Activated effector memory CD4-positive, alpha-beta T cell treated with Interleukin-2 at 50 U/mL for 16 hours (primary cell): ENCODE measurements at places on chromosomes 3 and 15.

DNA sequence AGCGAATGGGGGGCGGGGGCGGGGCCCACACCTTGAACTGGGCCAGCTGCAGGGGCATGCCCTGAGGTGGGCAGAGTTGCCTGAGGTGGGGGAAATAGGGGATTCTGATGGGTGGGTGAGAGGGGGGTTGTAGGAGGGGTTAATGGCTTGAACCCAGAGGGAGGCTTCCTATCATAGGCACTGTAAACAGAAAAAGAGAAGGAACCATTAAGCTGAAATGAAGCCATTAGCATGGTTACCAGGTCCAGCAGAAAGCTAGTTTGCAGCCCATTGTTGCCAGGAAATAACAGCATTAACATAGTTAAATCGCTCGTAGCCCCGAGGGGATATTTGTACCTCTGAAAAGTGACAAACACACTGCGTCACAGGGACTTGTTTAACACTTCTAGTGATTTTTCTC, 29.0 kb downstream of the ETV5 start:
- no peak for DNase-seq

GRCh38 chr15:101250873-101251829, 697 bp downstream of the CHSY1 start:
- DNase-seq: no peak

GRCh38 chr3:126417515-126417914, 22.8 kb downstream of the CFAP100 start:
- DNase-seq: no peak

DNA sequence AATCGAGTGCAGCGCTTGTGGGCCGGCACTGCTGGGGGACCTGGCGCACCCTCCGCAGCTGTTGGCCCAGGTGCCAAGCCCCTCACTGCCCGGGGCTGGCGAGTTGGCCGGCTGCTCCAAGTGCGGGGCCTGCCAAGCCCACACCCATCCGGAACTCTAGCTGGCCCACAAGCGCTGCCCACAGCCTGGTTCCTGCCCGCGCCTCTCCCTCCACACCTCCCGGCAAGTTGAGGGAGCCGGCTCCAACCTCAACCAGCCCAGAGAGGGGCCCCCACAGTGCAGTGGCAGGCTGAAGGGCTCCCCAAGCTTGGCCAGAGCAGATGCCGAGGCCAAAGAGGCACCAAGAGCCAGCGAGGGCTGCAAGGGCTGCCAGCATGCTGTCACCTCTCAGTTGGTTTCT, 73.4 kb downstream of the PLXNA1 start:
- DNase-seq: no peak

DNA sequence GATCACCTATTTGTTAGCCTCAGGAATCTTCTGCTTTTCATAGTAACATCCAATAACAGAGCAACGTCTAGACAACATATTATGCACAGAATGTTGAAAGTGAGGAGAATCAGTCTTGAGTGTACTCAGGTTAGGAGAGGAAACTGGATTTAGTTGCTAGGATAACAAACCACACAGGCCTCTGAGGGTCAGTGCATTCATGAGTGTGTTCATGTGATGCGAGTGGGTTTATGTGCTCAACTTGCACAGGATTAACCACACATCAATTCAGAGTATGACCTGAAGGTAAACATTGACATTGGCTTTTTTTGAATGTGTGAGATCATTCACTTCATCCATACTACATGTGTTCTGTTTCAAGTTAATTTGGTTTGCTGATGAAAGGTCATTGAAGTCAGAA, 287.6 kb downstream of the DIPK2A start:
- no peak for DNase-seq

- DNase-seq: no peak
Measured at GRCh38 chr3:129758785-129759320, 134.7 kb downstream of the TMCC1 start.

DNA sequence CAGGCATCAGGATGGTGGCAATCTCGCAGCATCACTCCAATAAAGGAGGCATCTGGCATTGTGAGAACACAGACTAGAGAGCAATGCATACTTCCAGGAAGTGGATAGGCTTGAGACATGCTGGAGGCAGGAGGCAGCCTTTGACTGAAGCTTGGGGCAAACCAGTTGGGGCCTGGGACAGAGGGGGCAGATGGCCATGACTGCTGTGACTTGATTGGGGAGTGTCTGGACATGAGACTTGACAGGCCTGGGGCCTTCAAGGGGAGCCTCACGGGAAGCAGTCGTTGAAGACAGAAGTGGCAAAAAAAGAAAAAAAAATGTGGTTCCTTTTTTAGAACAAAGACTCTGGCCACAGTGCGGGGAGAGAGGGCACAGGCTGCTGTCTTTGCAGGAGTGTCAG, 44.7 kb upstream of the CHRNA7 start:
- no peak for DNase-seq

- no peak for DNase-seq
Measured at GRCh38 chr3:48429960-48430707, at the start of gene PLXNB1. PLXNB1 (minus strand) TSS chr3:48430086; CDS start chr3:48424611, 5,475 bp downstream.

DNA sequence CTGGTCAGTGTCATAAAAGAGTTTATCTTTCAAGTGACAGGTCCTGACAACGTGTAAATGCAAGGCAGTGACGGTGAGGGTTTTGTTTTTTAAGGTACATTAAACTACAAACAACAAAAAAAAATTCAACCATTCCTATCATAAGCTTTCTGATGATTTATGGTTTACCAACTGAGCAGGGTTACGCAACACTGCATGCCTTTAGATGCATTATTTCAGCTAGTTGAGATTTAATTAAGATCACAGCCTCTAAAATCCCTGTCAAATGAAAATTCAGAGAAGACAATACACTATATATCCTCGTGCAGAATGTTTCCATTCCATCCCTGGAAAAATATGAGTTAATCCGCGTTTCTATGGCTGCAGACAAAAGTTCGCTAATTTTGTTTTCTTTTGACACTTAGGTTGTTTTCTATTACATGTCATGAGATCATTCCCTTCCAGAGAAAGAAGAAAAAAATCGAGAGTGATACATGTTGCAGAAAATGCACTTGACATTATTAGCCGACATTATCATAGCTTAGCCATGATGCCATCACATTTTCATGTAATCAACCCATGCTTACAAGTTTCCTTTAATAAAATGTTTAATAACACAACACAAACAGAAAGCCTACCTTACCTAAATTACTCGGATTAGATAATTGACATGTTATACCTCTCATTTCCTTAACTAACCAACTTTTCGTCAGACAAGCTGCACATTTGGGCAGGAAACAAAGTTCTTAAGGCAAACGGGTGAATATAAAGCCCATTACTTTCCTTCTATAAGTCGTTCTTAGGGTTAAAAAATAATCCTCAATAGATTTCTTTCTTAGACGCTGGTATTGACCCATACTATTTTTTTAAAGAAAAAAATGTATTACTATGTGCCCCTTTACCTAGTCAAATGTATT, 521.2 kb downstream of the FOXP1 start:
- no peak for DNase-seq

DNA sequence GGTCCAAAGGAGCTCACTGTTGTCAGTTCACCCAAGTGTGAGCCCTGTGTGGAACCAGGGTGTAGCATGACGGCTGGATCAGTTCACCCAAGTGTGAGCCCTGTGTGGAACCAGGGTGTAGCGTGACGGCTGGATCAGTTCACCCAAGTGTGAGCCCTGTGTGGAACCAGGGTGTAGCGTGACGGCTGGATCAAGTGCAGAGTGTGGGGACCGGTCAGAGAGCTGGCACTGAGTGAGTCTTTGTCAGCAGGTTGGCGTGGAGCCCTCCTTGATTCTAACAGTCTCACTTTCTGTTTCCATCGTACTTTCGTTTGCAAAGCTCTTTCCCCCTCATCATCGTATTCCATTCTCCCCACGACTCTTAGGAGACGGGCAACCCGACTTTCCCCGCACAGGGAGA, 57.9 kb upstream of the DLG1 start:
- no peak for DNase-seq

GRCh38 chr15:61835029-61835428, 225.2 kb downstream of the VPS13C start:
- DNase-seq: no peak

DNA sequence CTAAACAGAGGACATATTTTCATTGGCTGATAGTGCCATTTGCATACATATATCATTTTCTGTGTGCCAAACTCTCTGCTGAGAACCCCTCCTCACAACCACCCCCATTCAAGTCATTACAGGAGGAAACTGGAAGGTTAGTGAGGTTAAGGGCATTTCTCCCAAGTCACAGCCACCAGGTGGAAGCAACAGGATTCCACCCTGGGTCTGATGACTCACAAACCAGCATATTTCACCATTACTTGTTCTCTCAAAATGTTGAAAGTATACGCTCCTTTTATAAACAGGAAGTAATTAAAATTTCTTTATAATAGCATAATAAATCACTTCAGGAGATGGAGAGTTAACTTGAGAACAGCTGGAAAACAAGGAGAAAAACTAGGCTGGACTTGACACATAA, 398.6 kb upstream of the WNT5A start:
- DNase-seq: no peak

GRCh38 chr3:191775451-191776233, 314.7 kb downstream of the PYDC2 start:
- no peak for DNase-seq

DNA sequence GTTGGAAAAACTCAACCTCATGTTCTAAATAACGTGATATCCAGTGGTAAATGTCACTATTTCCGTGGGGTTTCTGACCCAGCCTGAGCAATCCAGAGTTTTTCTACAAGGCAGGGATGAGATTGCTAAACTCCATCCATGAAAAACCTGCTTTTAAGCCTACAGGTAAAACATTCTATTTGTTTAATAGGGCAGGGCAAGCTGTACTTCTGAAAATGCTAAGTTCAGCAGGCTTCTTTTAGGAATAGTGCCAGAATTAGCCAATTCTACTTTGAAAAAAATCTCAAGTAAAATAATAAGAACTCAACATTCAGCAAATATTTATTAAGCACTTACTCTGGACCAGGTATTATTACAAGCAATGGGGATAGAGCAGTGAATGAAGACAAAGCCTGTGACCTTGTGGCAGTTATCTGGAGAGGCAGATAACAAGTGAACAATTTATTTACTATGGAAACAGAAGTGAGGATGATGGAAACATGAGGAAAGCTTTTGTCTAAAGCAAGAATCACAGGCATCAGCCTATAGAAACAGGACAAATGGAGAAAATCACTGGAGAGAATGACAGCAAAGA, 13.3 kb downstream of the RPSA start:
- DNase-seq: no peak

- DNase-seq: no peak
Measured at GRCh38 chr3:114272271-114272670, 21.6 kb upstream of the TIGIT start.

DNA sequence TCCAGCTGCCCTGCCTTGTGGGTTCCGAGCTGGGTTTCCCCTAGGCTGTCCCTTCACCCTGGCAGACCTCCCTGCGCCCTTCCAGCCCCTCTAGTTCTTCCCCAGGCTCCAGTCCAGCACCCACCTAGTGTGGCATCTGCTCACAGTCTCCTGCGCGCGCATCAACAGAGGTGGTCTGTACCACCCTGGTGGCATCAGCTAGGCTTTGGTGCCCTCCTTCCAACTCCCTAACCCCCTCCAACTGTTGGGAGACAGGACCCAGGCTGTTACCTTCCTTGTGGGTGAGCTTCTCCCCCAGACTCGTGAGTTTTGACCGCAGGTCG, 8.0 kb downstream of the CALML4 start:
- DNase-seq: no peak

- DNase-seq: no peak
Measured at GRCh38 chr3:146334151-146334550, 83.2 kb upstream of the PLSCR4 start.

DNA sequence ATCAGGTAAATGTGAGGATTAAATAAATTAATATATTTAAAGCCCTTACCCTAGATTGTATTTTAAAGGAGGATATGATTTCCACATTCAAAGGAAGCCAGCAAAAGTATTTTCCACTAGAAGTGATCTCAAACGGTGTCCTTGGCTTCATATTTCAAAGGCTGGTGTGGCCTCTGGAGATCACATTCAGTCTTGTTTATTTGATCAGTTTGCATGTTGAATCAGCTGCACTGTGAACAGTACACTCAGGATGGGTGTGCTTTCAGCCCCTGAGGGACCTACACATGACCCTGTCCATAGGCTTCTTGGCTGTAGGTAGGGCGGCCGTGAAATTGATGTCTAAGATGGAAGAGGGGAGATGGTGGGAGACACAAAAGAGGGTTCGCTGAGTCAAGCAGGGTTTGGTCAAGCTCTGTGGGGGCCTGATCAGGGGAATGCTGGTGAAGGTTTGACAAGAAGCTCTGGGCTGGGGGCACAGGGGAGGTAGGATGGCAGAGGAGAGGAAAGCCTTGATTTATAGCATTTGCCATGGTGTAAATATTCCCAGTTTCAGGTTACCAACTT, 21.9 kb downstream of the CYP8B1 start:
- no peak for DNase-seq

- DNase-seq: no peak
Measured at GRCh38 chr15:51678096-51678495, 3.2 kb upstream of the SCG3 start.

- no peak for DNase-seq
Measured at GRCh38 chr15:74960995-74961588, 4.5 kb upstream of the RPP25 start.

DNA sequence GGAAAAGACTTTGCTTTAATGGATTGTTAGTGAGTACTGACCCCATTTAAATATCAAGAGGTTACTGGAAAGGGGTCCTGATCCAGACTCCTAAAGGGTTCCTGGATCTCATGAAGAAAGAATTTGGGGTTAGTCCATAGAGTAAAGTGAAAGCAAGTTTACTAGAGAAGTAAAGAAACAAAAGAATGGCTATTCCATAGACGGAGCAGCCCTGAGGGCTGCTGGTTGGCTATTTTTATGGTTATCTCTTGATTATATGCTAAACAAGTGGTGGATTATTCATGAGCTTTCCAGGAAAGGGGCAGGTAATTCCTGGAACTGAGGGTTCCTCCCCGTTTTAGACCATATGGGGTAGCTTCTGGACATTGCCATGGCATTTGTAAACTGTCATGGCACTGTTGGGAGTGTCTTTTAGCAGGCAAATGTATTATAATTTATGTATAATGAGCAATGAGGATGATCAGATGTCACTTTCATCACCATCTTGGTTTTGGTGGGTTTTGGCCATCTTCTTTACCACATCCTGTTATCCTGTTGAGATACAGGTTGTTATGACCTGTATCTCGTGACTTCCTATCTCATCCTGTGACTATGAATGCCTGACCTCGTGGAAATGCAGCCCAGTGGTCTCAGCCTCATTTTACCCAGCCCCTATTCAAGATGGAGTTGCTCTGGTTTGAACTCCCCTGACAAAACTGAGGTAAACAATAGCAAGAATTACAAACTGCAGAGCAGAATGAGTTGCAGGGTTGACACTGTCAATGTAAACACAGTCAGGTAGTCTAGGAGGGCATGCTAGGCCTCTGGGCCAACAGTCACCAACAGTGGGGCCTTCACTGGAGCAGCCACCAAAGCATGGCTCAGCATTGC, 10.3 kb upstream of the GPR160 start:
- DNase-seq: no peak

- no peak for DNase-seq
Measured at GRCh38 chr15:42279234-42279723, 6.0 kb upstream of the TMEM87A start.

GRCh38 chr3:112682361-112682760, 41.4 kb upstream of the CCDC80 start:
- DNase-seq: no peak
